ENCODE measurements at places on chromosomes 6 and 20.
A peak's percentile ranks its signal among the peaks of the same experiment; 100 is the strongest.

DNA sequence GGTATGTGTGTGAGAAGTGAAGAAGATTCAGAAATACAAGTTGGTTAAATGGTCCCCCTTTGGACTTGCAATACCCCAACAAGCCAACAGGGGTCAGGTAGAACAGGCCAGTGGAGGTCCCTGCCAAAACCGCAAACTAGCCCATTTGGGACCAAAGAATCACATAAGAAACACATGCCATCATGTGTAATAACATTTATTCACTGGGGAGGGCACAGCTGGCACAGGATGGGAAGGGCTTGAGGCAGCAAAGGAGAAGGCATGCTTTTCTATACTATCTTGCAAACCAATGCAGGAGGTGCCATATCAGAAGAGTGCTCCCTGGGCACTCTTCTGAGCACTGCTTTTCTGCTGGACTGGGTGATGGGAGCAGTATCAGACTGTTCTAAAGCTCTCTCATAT lies 116.1 kb upstream of the TRAF3IP2 start:
- no peaks in the 10 kb centered on the region for H3K27me3 ChIP-seq
- H3K4me1 ChIP-seq, result peaks cover 31% of the 10 kb centered on the region
- no peaks in the 10 kb centered on the region for H3K36me3 ChIP-seq

DNA sequence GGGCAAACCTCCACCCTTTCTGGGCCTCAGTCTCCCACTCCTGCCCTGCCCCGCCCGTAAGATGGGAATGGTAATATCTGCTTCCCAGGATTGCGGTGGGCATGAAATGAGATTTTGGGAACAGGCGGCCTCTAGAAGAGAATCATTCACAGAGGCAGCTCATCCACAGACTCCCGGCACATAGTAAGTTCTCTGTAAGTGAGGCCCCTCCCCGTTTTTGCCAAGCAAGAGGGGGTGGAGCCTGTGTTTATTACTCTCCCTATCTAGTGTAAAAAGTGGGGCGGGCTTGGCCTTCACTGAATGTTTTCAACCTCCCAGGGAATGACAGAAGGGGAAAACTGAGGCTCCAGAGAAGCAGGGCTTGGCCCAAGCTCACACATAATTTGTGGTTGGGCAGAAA lies 20.0 kb downstream of the SUN5 start:
- no peak overlapping the region for H3K4me3 ChIP-seq
- H3K36me3 ChIP-seq, result no peaks in the 10 kb centered on the region
- H3K4me1 ChIP-seq, result peaks cover 11% of the 10 kb centered on the region
- H3K27ac ChIP-seq, result no peak overlapping the region
- no peak for DNase-seq
- H3K27me3 ChIP-seq, result no peaks in the 10 kb centered on the region

GRCh38 chr6:105898286-105898685 lies 187.8 kb upstream of the PRDM1 start:
- H3K36me3 ChIP-seq, result no peaks in the 10 kb centered on the region
- H3K27me3 ChIP-seq, result no peaks in the 10 kb centered on the region
- DNase-seq, result no peak
- no peaks in the 10 kb centered on the region for H3K4me1 ChIP-seq

DNA sequence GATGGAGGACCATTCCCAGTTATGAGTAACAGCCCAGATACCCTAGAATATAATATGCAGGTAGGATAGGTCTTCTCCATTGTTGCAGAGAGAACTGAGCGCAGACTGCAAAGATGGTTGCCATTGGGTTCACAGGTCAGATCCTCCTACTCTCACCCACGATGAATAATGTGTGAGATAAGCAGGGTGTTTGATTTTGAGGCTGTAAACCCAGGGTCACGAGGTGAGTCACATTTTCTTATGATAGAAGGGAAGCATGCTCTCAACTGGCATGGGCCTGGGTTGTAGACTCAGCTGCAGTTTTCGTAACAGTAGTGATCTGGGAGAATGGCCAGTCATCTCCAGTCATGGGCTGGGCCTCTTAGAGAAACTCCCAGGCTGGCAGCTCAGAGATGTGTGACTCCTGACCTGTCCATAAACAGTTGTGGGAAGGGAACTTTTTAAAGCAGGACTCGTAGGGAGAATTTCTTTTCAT lies 74.2 kb downstream of the CD164 start:
- no peak overlapping the region for H3K27ac ChIP-seq
- DNase-seq, result peak; percentile 93
- H3K4me3 ChIP-seq, result no peak overlapping the region
- peaks cover 23% of the 10 kb centered on the region for H3K4me1 ChIP-seq
- H3K36me3 ChIP-seq, result no peaks in the 10 kb centered on the region
